ENCODE measurements at places on chromosomes 2 and 18. TPM values are rescaled to one million over a fixed set of nuclear protein-coding genes. Genes with fewer than 3 reads are reported as not detected.

GRCh38 chr2:62296034-62296831 lies 100.3 kb downstream of the B3GNT2 start:
- no peak for DNase-seq

Gene LIMS2
- polyA plus RNA-seq: 19.5 TPM

GRCh38 chr2:132419941-132420340 lies 3.3 kb downstream of the GPR39 start:
- no peak for DNase-seq

GRCh38 chr2:200302940-200303727 lies 3.4 kb upstream of the SPATS2L start:
- DNase-seq: no peak

Gene C2orf92
- 17.9 TPM for polyA plus RNA-seq

- no peak for DNase-seq
Measured at GRCh38 chr2:132253496-132254305, 91.9 kb upstream of the ANKRD30BL start.

DNA sequence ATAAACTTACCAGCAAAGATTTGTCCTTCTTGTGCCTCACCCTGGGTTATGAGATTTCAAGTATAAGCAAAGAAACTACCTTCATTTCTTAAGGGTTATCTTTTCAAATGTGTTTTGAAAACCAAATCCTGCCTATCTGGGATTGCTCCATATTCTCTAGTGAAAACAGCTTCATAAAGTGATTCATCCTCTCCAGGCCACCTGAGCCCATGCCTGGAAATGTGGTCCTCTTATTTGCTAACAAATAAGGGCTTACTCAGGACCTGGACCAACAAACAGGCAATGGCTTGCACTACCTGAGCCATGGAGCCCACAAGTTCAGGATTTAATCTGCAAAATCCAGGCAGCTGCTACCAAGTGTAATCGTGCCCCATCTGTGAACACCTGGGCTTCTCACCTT lies 234.4 kb upstream of the RBBP8 start:
- no peak for DNase-seq

DNA sequence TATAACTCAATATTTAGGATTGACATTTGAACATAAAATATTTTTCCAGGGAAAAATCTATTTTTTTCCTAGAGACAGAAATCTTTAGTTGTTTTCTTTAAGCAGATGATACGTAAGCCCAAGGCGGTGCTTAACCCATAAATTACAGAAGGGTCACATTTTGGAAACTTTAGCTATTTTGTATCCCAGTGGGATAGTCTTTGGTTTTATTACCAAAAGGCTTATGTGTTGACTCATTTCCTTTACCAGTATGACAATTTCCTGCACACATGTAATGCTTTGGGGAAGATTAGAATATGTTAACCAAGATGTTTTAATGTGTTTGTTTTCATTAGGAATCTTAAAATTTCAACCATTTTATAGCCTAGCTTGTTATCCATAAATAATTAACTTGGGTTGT lies 24.8 kb downstream of the DYNC1I2 start:
- no peak for DNase-seq

- no peak for DNase-seq
Measured at GRCh38 chr2:72208225-72208624, 60.6 kb upstream of the CYP26B1 start.

GRCh38 chr2:103010751-103011150 lies 248.9 kb downstream of the TMEM182 start:
- no peak for DNase-seq

DNA sequence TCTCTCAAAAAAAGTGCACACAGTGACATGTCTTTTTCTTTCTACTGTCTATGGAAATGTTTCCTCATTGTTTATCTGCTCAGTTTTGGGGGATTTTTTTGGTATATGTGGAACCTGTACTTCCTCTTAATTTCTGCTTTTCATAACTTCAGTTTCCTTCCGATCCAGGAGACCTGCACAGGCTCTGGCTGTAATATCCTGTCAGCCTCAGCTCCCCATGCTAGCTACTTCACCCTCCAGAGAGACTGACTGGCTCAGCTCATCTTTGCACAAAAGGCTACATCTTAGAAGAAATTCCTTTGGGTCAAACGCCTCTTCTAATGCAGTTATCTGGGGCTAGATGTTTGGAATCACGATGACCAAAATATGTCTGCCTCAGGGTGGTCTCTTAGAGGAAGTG lies 378.4 kb downstream of the RND3 start:
- no peak for DNase-seq

DNA sequence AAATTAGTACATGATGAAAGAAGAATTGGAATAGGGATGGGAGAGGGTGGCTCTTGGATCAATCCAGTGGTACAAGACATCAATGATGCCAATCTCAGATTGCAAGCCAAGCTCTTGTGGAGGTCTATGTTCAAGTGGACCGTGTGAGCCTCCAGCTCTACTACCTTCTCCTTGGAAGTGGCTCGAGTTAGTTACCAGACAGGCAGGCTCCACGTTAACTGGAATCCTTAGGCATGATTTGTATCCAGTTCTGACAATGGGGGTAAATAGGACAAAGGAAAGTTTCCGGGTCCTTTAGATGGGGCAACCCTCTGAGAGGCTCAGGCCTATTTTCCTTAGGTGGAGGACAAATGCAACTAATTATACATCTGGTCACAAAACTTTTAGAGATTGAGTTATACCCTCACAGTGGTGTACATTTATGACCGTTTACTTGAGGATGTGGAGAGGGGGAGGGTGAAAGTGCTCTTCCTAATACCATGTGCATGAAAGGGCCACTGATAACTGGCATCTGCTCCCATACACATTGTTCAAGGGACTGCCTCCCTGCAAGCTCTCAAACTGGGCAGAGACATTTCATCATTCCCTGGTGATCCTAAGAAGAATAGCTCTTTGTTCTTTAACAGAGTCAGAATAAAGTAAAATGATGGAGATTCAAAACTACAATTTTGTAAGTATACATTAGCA lies 180.2 kb downstream of the SOCS6 start:
- DNase-seq: no peak

- no peak for DNase-seq
Measured at GRCh38 chr18:30343090-30343489, 699.5 kb downstream of the DSC3 start.

DNA sequence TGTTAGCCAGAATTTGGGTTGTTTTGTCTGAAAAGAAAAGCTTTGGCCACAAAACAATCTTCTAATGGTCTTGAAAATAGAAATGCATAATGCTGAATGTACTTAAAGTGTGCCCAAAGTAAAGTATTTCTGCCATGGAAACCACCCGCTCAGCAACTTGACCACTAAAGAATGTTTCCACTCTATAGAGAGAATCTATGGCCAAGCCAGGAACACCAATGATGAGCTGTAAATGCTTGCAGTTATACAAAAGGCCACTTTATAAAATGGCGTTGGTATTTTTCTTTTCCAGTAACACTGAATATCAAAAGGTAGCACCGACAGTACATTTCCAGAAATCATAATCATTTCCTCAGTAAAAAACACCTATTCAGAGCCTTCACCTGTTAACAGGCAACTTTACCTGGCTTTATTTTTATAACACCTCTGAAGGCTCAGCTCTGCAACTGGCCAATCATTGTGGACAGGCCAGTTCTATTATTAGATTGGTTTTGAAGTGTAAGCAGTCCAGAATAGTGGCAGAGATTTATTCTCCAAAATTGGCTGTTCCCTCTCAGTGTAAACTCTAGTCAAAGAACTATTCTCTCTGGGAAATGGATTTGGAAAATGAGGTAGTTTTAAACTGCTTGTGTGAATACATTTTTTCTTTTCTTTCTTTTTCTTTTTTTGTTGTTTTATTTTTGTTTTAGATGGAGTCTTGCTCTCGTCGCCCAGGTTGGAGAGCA lies 36.1 kb downstream of the SLC40A1 start:
- DNase-seq: no peak

Gene UGT1A3
- polyA plus RNA-seq: not detected

DNA sequence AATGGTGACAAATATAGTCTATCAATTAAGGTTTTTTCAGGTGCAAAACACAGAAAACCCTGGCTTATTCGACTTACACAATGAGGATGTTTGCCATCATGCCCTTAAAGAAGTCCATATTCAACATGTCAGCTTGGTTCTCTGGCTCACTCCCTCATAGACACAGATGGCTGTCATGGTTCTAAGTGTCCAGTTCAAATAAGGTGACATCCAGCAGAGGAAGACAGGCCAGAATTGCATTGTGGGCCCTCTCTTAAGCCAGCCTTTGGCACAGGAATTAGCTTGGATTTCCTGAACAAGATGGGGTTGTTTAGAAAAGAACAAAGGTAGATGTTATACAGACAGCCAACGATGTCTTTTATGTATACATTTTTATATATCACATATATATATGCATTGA lies 18.7 kb upstream of the SLC1A4 start:
- no peak for DNase-seq

DNA sequence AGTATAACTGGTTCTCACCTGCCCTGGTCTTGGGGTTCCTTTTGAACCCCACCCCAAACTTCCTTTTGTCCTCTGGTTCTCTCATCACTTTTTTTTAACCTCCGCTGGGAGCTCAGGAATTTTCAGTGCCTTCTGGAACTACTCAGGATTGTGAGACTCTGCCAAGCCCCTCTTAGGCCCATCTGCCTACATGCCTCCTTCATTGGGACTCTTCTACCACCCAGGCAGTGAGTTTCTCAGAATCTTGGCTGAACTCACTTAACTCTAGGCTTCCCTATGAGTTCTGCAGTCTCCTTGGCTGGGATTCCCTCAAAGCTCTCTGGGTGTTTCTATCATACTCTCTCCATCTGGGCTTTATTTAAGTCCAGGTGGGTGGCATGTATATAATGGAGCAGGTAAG lies 86.3 kb downstream of the MDH1 start:
- DNase-seq: no peak

DNA sequence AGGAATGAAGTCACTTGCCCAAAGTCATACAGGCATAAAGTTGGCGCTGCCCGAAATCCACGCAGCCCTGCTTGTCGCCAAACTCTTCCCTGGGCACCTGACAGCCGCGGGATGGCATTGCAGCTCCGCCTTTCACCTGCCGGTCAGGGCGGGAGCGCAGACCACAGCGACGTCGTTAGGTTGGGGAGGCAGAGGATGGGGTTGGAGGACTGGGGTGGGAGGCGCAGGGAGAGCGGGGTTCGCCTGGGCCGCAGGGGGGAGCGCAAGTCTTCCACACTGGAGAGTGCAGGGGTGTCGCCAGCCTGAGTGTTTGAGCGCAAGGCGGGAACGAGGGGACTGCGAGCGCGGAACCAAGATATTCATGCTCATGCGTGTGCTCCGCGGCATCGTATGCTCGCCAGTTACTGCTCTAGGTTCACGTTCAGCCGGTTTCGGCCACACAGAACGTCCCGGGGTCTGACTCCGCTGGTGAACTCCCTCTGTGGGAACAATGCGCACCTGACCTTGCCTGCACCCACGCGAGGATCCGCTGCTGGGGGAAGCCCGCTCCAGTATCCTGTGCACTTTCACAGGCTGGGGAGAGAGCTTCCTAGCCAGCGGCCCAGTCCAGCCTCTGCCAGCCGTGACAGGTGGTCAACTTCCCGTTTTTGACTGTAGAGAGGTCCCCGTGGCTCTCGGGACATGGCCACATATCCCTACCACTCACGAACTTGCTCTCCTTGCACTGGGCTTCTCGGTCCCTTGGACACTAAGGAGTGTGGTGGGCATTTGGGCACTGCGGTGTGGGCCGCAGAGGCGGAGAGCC lies 767 bp upstream of the NPPC start:
- peak; percentile 23 for DNase-seq

GRCh38 chr18:37717098-37717497 lies 151.5 kb upstream of the CELF4 start:
- DNase-seq: no peak

GRCh38 chr2:16660556-16660955 lies 5.1 kb downstream of the CYRIA start:
- DNase-seq: no peak

DNA sequence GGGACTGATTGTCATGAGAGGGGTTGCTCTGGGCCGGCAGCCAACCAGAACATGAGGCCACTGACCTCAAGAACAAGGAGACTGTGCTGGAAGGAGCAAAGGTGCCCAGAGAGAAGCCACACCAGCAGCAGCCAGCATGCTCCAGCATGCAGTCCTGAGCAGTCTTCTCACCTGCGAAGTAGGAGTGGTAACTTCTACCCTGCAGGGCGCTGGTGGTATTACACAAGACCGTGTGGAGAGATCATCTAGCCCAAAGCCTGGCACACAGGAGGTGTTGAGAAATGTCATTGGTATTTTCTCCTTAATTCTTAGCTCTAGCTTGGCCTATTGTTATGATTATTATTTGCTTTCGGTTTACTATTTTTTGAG lies 132.7 kb downstream of the TSN start:
- DNase-seq: no peak

GRCh38 chr2:121046335-121046734 lies 238.7 kb downstream of the TFCP2L1 start:
- no peak for DNase-seq

DNA sequence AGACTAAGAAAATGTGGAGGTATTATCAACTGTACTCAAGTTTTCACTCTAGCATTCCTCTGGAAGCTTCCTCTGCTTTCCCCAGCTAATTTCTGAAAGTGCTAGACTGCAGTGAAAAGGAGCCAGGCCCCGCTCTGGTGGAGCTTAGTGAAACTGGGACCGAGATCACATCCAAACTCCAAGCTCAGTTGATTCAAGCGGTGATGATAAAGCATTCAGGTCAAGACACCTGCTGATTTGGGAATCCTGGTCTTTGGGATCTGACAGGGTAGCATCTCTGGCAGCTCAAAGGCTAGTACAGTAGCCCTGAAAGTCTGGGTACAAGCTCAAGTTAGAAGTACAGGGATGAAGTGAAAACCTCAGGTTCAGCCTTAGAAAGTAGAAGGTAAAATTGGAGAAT lies 120.2 kb upstream of the CRIM1 start:
- DNase-seq: no peak

GRCh38 chr18:74499633-74500032 lies 3.5 kb downstream of the CNDP2 start:
- DNase-seq: no peak

Gene ZBTB14
- 23.5 TPM for polyA plus RNA-seq

DNA sequence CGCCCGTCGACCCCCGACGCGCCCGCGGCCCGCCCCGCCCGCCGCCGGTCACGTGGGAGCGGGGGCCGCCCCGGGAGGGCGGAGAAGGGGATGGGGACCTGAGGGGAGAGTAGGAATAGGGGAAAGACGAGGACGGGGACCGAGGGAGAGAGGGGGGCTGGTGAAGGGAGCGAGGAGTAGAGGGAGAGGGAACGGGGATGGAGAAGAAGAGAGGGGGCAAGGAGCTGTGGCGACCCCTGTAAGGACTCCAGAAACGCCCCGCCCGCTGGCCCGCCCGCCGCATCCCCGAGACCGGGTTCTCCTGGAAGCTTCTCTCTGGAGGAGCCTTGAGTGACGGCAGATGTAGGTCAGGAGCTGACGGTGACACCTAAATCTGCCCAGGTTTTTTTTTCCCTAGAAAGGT lies 615 bp downstream of the ADNP2 start:
- DNase-seq: no peak

DNA sequence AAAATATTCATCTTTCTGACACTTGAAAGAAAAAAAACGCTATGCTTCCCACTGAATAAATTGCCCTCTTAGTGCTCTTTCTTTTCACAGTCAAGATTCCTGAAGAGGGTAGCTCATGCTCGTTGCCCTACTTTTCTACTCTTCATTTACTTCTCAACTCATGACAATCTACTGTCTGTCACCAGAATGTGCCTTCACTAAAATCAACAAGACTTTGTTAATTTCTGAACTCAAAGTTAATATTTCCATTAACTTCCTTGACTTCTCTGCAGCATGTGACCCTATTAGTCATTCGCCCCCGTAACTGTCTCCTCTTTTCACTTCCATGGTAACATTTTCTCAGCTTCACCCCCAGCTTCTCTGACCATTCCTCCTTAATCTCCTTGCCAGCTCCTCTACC lies 98.9 kb upstream of the MAPRE2 start:
- no peak for DNase-seq

Data from right lung (tissue), 10 donors.